ENCODE measurements at places on chromosomes 3 and 15.

GRCh38 chr15:42707068-42707467 lies 29.9 kb downstream of the CDAN1 start:
- no peak for DNase-seq

- no peak for DNase-seq
These were observed 33.3 kb downstream of the CA12 start for GRCh38 chr15:63348392-63348791.

DNA sequence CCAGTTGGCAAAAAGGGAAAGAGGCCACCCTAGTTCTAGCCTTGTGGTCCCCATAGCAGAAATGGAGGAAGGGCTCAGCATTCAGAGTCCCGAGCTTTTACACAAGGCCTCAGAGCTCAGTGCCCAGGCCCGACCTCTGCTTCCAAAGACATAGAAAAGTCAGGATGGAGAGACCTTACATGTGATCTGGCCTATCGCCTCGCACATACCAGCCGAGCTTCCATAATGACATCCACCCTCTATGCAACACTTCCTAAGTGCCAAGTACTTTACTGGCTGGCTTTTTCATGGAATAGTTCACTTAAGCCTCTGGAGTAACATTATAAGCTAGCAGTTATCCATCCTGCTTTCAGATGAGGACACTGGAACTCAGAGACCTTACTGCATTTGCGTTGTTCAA lies 275.9 kb downstream of the FAM43A start:
- DNase-seq, result no peak

GRCh38 chr3:8648909-8649741 lies 4.5 kb upstream of the SSUH2 start:
- no peak for DNase-seq

DNA sequence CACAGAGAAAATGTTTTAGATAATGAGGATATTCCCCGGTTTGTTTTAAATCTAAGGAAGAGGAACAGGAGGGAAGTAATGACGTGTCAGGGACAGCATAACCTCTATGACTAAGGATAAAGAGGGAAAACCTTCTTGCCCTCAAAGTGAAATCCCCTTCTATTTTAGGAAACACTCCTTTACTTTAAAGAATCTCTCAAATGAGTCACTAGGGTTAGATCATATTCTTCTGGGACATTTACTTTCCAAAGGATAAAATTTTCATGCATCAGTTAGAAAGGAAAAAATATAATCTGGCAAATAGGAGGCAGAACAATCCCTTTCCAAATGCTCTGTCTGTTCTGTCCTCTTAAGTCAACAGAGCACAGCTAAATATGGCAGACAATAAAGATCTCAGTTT lies 43.2 kb upstream of the UBE2E2 start:
- no peak for DNase-seq

DNA sequence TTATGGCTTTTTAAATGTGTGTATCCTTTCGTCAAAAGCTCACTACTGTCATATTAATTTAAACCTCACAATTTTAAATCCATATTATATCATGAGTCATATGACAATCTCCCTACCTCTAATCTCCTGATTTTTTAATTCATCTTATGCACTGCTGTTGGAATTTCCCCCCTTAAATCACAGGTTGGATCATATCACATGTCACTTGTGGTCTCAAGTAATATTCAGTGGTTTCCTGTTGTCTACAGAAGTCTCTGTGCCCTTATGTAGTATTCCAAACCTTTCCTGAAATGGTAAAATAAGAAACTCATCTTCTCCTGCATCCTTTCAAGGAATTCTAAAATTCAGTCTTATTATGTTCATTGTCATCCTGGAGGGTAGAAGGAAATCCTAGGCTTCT lies 116.0 kb upstream of the CBLB start:
- no peak for DNase-seq

GRCh38 chr3:66182246-66182645 lies 38.6 kb upstream of the SLC25A26 start:
- no peak for DNase-seq

DNA sequence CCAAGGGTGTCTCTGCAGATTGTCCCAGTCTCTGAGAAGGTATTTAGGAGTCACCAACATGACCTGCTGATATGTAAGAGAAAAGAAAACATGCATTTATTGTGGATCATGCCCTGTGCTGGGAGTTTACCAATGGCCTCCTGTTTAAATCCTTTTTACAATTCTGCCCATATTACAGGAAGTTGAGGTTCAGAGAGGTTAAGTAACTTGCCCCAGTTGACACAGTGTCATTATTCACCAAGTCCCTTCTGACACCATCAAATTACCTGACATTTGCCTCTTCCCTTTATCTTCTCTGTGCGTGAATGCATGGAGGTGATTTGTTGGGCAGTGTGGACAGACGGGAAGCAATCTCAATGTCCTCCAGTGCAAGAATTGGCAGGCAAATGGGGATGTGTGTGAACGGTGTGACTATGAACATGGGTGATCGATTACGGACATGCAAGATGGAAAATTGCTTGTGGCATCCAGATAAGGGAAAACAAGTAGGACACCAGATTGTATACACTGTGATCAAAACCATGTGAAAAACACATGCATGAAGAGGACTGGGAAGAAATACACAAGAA lies 27.3 kb downstream of the ZNF710 start:
- no peak for DNase-seq

DNA sequence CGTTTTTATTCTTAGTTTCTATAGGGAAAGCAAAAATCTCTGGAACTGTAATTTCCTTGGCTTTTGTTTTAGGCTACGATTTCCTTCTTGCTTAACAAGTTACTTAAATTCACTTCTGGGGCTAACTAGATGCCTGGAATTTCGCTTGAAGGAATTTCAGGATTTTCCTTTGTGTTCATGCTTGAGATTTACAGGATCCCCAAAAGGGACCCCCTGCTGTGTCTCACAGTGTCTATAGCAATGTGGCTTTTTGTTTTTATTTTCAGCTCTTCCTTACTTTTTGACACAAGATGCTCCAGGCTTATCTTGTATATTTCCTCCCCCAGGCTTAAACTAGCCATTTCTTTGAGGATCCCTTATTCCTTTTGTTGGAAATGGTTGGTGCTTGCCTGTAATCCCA lies 95.5 kb upstream of the DPPA4 start:
- DNase-seq, result no peak

DNA sequence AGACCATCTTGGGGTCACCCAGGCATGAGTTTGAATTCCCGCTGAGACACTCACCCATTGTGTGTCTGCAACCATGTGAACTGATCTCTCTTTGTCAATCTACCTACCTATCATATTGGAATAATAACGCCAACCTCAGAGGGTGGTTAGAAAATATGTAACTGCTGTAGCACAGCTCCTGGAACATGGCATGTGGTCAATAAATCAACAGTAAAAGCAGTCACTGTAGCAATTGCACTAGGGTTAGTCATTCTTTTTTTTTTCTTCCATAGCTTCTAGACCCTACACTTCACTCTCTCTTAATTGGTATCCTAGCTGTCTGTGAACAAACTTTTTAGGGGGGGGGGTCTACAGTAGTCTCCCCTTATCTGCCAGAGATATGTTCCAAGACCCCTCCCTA lies 64.2 kb upstream of the SLCO2A1 start:
- DNase-seq, result no peak

DNA sequence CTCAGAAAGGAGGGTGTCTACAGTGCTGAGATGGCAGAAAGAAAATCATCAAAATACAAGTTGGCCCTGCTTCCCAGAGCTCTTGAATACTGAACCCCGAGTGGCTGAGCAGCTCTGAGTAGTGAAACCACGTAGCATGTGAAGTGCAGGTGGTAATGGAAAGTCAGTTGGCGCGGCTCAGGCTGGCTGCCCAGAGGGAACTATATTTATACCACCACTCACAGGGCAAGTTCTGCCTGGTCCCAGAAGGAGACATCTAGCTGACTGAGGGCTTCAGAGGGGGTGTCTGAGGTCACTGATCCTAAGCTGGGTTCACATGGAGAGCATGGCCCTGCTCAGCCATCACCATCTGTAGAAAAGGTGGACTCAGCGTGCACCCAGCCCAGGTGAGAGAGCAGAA lies 129.6 kb upstream of the AGBL1 start:
- DNase-seq, result no peak

GRCh38 chr3:128307029-128307633 lies 153.8 kb downstream of the EEFSEC start:
- DNase-seq, result no peak

DNA sequence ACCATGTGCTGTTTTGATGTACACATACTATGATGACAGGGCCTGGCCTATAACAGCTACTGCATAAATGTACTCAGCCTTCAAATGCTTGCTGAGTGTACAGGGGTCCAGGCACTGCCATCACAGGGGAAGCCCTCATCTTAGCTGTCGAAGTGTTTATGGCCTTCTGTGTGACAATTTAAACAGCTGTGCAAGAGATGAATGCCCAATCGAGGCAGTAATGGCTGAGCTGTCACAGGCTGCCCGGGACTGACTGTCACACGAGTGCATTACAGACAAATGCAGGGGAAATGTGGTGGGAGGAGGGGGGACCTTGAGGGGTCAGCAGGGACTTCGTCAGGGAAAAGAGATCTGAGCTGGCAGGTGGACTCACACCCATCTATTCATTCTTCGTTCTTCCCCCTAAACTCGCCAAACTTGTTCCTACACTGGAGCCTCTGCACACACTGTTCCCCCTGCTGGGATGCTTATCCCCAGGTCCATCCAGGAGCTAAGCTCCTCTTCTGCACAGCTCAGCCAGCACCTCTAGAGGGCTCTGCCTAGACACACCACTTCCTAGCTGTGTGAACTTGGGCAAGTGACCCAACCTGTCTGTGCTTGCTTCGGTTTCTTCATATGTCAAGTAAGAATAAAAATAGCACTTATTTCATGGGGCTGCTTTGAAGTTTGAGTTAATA lies 156.2 kb upstream of the IQSEC1 start:
- no peak for DNase-seq

DNA sequence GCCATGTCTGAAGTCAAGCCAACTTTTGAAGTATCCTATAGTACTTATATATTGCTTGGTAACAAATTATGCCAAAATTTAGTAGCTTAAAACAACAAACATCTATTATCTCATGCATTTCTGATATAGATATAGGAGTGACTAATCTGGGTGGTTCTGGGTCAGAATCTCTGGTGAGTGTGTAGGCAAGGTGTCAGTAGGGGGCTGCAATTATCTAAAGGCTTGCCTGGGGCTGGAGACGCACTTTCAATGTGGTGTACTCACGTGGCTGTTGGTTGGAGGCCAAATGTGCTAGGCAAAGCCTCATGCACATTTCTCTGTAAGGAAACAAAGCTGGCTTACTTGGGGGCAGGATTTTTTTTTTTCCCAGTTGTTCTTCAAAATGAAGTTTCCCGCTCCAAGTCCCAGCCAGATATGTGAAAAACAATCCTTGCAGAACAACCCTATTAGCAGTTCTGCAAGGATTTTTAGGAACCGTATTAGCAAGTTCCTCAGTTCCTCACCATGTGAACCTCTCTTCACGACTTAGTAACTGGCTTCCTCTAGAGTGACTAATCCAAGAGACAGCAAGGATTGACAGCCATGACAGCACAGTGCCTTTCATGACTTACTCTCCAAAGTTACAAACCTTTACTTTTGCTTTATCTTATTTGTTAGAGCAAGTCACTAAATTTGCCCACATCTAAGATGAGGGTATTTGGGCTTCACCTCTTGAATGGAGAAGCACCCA lies 25.8 kb downstream of the GREM1 start:
- no peak for DNase-seq

GRCh38 chr3:1010228-1010627 lies 82.6 kb upstream of the CNTN6 start:
- DNase-seq, result no peak

- DNase-seq, result no peak
These were observed 26.2 kb downstream of the PIK3CA start for GRCh38 chr3:179174316-179174715.

DNA sequence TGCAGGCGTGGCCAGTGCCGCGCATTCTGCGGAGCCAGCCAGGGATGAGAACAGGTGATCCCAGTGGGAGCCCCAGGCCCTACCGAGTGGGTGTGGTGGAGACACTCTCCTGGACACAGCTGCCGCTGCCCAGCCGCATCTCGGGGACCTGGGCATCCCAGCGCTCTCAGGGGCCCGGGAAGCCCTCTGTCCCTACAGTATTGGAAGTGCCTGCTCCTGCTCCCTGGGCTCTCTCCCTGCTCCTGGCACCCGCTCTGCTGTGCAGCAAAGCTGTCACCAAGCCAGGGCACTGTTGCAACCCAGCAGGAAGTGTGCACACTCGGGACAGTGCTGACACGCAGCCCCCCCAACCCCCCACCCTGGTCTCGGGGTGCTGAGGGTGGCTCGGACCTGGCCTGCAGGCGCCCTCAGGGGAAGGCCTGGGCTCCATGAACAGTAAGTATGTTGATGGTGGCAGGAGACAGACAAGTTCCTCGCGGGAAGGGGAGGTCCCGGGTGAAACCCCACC lies 1177.4 kb upstream of the GBE1 start:
- no peak for DNase-seq

DNA sequence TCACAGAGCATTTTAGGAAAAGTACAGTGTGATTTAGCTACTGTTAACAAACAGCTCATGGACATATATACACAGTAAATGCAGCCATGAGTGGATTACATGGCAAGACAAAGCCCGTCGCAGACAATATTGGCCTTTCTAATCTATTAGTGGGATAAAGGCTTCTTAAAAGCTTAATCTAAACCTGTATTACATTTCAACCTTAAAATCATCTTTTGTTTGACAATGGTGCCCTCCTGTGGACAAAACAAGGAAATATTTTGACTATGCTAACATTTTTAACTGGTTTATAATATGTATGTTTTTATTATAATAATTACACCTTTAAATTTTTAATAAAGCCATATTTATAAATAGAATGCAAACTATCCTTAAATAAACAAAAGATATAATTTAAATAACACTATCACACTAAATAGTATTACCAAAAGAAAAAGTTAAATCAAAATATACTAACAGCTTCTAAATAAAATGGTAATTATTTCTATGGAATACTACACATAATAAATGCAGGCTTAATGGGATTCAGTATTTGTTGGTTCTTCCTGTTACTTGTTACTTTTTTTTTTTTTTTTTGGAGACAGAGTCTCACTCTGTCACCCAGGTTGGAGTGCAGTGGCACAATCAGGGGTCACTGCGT lies 38.6 kb downstream of the TAFA4 start:
- DNase-seq, result no peak

- no peak for DNase-seq
These were observed 360.5 kb downstream of the RSL24D1 start for GRCh38 chr15:54836052-54836795.

DNA sequence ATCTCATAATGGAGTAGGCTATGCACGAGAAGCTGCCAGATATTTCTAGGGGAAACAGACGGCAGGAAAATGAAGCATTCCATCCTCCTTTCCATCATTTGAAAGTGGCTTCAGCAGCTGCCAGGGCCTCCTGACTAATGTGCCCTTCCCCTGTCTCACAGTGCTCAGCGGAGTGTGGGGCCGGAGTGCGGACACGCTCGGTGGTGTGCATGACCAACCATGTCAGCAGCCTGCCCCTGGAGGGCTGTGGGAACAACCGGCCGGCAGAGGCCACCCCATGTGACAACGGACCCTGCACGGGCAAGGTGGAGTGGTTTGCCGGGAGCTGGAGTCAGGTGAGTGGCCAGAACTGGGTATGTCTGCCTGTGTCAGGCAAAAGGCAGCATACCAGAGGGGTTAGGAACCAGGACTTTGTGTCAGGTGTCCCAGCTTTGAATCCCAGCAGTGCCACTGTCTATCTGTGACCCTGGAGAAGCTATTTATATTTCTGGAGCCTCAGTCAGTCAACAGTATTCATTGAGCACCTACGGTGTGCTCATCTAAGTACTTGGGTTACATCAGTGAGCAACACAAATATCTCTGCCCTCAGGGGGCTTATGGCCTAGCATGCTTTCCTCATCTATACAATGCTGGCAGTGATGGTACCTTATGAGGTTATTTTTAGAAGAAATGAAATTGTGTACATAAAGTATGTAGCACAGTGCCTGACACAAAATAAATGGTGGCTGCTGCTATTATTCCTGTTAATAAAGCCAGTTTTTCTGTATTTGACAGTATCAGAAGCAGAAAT lies 52.4 kb upstream of the NR2E3 start:
- no peak for DNase-seq
